GM13976 (cell line): ENCODE measurements at places on chromosomes 5 and 9.

DNA sequence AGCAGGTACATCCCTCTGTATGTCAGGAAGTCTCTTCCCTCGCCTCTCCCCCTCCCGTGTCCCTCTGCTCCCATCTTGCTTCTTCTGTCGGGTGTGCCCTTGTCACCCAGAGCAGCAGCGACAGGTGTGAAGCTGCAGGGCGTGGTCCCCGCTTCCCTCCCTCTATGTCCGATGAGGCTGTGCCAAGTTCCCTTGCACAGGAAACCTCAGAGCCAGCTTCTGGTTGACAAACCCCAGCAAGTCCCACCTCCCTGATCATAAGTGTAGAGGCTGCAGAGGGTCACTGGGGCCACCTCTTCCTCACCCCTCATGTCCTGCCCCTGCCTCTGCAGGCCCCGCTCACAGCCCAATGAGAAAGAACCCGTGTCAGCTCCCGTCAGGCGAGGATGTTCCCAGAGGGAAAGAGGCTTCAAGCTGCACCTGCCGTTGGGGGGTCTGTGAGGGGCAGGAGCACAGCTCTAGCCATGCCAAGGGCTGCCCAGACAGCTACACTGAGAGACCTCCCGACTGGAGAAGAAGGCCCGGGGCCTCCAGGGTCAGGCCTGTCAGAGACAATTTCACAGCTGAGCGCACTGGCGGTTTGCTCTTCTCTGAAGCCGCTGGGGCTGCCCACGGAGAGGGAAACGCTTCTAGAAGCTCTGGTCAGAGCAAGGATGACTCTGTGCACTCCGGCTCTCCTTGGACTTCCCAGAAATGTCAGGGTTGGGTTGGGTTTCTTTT lies 73.3 kb downstream of the AK8 start:
- DNase-seq = no peak

DNA sequence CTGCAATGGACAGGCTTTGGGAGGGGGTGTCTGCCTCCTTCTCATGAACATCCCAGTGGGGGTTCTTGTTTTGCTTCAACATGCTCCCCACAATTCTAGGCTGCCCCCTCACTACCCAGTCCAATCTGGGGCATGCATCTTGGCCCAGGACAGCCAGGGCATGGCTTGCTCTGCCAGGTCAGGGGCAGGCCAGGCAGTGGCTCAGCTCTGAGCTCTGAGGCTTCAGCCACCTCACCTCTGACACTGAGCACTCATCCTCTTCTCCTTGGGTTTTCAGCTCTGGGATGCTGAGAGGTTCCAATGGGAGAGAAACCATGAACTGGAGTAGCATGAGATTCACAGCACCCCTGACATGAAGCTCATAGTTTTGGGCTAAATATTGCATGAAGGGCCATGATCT lies 11.8 kb downstream of the SLC25A48 start:
- DNase-seq = no peak

DNA sequence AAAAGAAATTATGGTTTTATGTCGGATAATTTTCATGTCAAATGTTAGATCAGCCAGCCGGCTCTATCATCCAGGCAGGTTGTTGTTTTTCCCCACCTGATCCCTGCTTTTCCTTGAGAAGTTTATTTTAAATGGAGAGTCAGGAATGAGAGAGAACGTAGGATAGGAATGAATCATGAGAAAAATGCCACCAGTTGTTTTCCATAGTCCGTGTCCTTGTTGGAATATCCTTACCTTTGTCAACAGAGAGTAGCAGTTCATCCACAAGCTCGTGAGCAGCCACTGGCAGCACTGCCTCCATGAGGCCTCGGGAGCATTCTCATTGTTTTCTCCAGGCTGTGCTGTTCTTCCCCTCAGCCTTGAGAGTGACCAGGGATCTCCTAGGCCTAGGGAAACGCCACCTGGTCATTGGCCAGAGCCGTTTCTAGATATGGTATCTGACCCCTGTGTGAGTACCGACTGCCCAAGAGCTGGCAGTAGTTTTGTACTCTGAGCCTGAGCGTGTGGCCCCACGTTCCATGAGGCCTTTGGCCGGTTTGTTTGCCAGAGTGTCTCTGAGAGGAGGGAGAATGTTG lies 293.3 kb downstream of the FANCC start:
- DNase-seq = no peak

DNA sequence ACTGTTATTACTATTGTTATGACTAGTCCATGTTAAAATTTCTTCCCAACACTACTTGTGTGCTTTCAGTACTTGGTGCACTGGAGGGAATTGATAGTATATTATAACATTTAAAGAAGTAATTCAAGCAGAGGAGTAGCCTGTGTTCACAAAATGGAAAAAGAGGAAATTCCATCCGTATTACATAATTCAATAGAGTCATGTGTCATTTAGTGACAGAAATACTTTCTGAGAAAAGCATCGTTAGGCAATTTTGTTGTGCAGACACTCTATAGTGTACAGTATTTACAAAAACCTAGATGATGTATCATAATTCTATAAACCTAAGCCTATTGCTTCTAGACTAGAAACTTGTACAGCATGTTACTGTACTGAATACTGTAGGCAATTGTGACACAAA lies 78.3 kb upstream of the PCSK5 start:
- DNase-seq = no peak

DNA sequence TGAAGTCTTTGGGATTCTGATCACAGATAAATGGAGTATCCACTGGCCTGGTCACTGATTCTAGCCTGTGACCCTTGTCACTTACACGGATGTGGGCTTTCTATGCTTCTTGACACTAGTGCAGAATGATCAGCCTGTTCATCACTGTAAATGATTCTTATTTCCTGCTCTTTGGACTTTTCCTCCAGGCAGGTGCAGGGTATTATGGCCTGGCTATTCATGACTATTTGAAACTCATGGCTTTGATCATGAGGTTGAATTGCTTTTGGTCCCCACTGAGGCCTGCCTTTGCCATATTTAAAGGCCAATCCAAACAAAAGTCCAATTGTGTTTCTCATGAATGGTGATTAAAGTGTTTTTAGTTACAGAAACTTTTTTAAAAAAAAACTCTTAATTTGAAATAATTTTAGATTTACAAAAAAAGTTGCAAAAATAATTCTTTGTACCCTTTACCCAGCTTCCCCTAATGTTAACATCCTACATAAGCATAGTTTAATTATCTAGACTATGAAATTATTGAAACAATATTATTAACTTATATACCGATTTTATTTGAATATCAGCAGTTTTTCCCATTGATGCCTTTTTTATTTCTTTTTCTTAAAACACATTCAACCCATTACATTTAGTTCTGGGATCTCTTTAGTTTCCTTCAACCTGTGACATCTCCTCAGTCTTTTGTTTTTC lies 68.1 kb downstream of the GALNT10 start:
- DNase-seq = no peak

DNA sequence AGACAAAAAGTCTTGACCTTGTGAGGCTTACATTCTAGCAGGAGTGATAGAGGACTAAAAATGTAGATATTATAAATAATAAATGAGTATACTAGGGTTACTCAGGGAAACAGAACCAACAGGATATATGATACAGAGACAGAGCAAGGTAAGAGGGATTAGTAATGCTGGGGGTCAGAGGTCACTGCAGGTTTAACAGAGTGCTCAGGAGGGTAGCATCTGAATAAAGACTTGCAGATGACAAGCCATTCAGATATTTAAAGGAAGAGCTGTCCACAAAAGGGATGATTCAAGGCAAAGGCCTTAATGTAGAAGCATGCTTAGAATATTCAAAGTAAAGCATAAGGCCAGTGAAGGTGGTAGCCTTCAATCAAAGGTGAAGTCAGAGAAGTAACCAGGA lies 65.6 kb upstream of the SEMA6A start:
- DNase-seq = no peak

GRCh38 chr5:127229185-127229889 lies 61.3 kb upstream of the MEGF10 start:
- peak; percentile 78 for DNase-seq

GRCh38 chr5:107977550-107978071 lies 306.9 kb upstream of the EFNA5 start:
- no peak for DNase-seq

DNA sequence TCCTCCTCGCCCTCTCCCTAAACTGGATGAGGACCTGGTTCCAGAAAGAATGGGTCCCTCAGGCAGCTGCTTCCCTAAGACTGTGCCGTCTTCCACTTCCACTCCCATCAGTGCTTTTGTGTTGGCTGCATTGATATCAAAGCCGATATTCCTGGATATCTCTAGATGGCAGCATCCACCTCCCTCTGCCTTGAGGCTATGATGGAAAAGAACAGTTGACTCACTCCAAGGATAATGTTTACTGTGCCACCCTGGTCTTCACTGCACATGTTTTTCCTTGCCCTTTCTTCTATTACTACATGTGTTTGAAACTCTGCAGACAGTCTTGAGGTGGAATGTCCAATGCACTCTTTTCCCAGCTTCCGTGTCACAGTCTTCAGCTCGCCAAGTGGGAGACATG lies 211.6 kb downstream of the MAST4 start:
- no peak for DNase-seq

GRCh38 chr9:134459164-134459563 lies 132.9 kb downstream of the RXRA start:
- no peak for DNase-seq

GRCh38 chr9:128144239-128145181 lies 4.7 kb upstream of the LCN2 start:
- DNase-seq = no peak

- DNase-seq = peak; percentile 49
These were observed 43.4 kb upstream of the N4BP3 start for GRCh38 chr5:178069909-178070308.

- DNase-seq = peak; percentile 84
These were observed 11.2 kb downstream of the ROPN1L start for GRCh38 chr5:10452768-10453331.

DNA sequence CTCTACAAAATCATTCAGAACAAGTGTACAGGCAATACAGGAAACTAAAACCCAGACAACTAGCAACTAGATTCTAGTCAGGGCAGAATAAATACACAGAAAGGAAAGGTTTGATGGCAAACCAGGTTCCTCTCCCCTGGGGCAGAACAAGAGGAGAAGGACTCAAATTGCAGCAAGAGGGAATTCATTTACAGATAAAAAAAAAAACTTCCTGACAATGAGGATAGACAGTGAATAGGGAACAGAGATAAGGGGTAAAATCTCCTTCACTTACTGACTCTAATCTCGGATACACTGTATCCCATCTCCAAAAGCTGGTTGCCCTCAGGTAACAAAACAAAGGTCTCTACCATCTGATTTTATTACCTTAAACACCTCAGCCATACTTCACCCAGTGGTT lies 244.0 kb downstream of the SEC61B start:
- no peak for DNase-seq

DNA sequence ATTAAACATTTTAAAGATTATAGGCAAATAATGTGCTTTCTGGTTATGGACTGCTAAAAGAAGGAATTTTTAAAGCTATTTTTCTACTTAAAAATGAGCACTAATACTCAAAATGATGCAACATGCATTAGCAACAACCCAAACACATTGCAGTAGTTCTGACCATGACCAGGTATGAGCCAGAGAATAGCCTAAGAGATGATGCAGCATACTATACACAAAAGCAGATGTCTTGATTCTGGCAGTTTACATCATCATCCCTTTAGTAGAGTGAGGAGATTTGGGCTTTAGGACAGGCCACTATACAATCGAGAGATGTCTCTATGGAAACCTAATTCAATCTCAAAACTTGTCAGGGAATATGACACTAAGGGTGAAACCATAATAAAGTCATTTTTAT lies 307.1 kb downstream of the PRR16 start:
- no peak for DNase-seq

- no peak for DNase-seq
These were observed 121.7 kb downstream of the GLIS3 start for GRCh38 chr9:4177970-4178758.

- no peak for DNase-seq
These were observed 206.5 kb downstream of the GADD45G start for GRCh38 chr9:89811356-89811755.

DNA sequence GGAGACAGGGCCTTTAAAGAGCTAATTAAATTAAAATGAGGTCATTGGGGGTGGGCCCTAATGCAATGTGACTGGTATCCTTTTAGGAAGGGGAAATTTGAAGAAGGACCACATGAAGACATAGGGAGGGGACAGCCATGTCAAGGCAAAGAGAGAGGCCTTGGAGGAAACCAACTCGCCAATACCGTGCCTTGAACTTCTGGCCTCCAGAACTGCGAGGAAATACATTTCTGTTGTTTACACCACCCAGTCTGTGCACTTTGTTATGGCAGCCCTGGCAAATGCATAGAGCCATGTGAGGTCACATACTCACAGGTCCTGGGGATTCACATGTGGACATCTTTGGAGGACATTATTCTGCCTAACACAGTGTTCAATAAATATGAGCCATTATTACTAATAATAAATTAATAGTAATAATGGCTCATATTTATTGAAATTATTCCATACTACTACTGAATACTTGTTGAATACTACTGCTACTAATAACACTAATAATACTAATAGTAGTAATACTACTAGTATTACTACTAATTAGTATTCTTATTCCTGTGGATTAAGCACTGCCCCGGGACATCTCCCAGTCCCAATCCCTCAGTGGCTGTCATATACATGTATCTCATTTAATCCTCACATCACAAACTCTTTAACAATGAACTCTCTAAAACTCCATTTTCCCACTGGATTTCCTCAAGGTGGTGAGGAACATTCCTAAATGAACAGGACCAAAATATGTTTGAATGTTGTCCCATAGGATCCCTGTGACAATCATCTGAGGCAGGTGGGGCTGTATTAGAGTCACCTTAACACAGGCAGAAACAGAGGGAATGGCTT lies 8.4 kb downstream of the TRAF1 start:
- no peak for DNase-seq

DNA sequence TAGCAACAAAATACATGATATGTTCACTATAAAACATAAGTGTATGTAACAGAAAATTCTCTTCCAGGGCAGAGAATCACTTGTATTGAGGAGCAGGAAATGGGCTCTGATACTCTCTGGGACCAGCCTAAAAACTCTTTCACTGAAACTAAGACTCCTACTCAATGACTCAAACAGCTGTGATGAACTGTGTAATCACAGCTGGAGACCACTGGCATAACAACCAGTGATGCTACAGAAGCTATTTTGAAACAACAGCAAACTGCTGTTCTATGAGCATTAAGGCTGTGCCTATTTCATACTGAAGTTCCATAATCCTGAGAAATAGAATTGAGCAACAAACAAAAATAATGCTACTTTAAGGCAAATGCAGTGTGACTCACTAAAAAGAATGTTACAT lies 594.0 kb downstream of the HINT1 start:
- DNase-seq = no peak
